ENCODE measurements at places on chromosomes 1 and 21.

DNA sequence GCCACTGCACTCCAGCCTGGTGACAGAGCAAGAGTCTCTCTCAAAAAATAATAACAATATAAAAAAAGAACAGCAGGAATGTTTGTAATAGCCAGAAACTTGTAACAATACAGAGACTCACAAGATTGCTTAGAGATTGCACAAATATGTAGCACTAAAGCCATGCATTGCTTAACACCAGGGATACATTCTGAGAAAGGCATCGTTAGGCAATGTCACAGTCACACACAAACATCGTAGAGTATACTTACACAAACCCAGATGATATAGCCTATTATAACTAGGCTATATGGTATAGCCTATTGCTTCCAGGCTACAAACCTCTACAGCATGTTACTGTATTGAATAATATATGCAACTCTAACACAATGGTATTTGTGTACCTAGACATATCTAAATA lies 45.3 kb downstream of the GPATCH2 start:
- DNase-seq: no peak

GRCh38 chr1:40058453-40059337 lies 18.2 kb downstream of the CAP1 start:
- DNase-seq: no peak

GRCh38 chr1:178382372-178382771 lies 114.4 kb downstream of the CLEC20A start:
- no peak for DNase-seq

DNA sequence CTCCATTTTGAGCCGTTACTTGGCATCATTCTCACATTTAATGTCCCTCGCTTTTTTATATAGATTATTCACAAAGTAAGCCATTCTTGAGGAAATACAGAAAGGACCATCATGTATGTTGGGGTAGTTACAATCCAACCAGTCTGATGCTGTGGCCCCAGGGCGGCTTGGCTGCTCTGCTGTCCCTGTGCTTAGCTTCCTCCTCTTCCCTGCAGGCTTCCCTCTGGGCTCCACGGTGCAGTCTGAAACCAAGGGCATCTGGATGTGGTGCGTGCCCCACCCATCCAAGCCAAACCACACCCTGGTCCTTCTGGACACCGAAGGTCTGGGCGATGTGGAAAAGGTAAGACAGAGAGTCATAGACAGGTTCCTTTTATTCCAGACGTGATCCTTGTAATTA lies 5.5 kb downstream of the GBP6 start:
- DNase-seq: no peak

GRCh38 chr21:40120940-40121575 lies 253.8 kb downstream of the PCP4 start:
- DNase-seq: no peak

DNA sequence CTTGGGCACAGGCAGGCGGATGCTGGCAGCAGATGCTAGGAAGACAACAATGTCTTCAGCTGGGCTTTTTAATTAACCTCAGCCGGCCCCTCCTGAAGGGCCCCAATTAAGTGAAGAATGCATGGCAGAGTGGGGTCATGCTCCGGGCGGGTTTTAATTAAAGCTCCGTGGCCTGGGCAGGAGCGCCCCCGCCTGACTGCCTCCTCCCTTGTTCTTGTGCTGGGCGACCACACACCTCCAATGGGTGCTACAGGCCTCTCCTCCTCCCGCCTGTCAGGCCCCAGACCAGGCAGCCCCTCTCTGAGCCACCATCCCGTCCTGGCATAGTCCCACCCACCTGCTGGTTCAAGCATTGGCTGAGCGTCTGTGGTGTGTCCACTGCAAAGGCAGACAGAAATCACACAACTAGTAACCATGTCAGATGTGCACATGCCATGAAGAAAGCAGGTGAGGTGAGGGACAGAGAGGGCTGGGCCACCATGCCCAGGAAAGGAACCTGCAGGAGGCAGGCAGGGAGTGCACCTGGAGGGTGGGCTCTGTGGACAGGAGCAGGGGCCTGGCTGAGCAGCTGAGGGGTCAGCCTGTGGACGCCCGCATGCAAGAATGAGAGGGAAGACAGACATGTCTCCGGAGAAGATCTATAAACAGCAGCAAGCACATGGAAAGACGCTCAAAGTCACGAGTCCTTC lies 8.5 kb upstream of the ARF1 start:
- no peak for DNase-seq

- DNase-seq: no peak
Measured at GRCh38 chr1:73167009-73167657, 884.8 kb upstream of the NEGR1 start.

- DNase-seq: no peak
Measured at GRCh38 chr1:17616731-17617279, 77.3 kb downstream of the ARHGEF10L start.

DNA sequence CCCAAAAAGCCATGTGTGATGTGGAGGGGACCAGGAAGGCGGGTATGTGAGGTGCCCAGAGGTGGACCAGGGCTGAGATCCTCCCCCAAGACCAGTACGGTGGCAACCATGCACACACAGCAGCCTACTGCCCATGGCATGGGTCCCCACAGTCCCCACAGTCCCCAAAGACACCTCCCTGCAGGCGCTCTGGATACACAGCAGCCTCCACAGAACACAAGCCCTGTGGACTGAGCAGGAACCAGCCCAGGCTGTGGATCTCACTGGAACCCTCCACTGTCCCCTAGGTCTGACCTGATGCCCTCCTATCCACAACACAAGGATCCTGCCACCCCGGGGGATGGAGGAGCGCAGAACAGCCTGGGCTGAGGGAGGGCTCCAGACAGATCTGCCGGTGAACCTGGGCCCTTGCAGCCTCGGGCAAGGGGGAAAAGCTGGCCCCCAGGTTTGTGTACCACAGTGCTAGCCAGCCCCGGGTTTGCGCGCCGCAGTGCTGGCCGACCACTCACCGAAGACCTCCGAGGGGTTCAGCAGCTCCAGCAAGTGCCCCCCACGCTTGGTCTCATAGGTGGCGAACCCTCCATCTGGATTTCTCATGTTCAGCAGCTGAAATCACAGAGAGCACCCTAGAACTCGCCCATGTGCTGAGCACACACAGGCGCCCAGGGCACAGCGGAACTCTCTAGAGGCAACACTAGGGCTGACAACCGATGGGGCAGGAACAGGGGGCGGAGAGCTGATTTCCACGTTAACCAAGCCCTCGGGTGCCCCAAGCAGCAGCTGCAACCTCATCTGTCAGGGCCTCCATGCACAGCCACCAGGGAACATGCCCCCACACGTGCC lies 22.1 kb upstream of the SPATC1L start:
- no peak for DNase-seq

DNA sequence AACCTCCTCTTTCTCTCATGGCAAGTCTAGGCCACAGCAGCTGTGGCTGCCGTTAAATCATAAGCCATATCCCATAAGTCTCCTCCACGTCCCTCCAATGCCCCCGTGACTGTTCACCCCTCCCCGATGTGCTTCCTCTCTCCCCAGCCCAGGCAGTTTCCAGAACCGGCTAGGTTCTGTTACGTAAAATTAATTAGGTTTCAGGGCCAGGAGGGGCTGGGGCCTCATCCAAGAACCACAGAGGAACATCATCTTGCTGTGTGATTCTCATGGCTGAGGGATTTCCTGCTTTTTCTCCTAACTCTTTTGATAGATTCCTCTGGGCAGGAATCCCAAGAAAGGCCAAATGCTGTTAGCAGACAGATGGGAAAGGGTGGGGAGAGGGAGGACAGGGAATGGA lies 141.8 kb upstream of the AJAP1 start:
- no peak for DNase-seq

GRCh38 chr1:229209386-229209785 lies 61.5 kb upstream of the RAB4A start:
- DNase-seq: no peak

Measured in activated CD8-positive, alpha-beta memory T cell treated with anti-CD3 and anti-CD28 coated beads for 1 hour (primary cell).